Endothelial cell of umbilical vein (primary cell): ENCODE measurements at places on chromosomes 3 and 15.

- peak; percentile 3 for DNase-seq
These were observed 84.5 kb upstream of the SYNPR start for GRCh38 chr3:63193647-63194046.

- peak; percentile 80 for DNase-seq
These were observed 81.3 kb upstream of the ZBED2 start for GRCh38 chr3:111676211-111677006.

DNA sequence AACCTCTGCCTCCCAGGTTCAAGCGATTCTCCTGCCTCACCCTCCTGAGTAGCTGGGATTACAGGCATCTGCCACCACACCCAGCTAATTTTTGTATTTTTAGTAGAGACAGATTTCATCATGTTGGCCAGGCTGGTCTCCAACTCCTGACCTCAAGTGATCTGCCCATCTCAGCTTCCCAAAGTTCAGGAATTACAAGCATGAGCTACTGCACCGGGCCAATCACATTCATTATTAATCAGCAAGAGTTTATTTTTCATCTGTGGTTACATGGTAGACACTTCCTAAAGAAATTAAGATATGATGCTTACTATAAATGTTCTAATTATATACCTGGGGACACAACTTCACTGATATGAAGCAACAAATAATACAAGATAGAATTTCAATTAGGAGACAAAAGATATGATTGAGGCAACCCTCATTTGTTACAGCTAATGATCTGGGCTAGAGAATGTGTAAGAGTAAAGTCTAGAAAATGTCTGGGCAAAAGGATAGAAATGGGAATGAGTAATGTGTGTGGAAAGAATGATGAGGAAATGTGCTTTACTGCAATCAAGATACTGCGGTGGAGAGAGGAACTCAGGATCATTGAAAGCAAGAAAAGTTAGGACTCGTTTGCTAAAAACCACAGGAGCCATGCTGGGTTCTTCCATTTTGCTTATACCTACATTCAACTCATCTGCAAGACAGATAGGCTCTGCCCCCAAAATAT, 366.8 kb downstream of the ZIC1 start:
- DNase-seq = no peak

DNA sequence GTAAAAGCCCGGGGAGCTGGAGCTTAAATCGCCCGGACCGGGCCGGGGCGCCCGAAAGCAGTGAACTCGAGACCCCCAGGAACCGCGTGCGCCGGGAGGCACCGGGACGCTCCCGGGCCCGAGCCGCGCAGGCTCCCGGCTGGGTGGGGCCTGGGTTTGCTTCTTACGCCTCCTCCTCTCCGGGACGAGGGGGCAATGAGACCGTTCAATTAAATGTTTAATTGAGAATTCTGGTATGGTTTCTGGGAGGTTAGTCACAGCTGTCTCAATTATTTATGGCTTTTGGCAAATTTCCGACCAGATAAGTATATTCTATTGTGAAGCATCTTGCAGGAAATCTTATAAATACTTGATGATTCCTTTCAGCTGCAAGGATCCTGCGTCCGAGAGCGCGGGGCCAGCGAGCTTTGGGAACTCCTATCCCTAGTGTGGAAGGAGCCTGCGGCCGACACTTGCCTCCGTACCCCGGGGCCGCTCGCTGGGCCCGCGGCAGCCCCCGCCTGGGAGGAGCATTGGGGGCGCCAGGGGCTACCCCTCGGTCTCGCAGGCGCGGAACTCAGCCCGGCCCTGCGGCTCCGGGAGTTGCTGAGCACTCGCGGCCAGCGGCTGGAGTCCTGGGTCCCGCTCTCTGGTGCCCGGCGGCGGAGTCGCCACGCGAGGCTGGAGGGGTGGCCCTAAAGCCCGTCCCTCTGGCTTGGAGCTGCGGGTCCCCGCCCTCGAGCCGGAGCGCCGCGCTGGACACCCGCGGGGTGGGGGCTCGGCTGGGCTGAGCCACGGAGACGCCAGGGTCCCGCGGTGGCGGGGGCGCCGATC, 10.3 kb downstream of the ISL2 start:
- DNase-seq = peak; percentile 50

GRCh38 chr15:45665261-45665660, 30.4 kb downstream of the SQOR start:
- no peak for DNase-seq
